Left ventricle myocardium inferior (tissue), 1 donor: ENCODE measurements at places on chromosomes 5 and 9. TPM values are rescaled to one million over a fixed set of nuclear protein-coding genes. Genes with fewer than 3 reads are reported as not detected.

The COL5A1 gene
- 13.9 TPM for total RNA-seq

The NUTM2F gene
- total RNA-seq: not detected

The PPP3R2 gene
- not detected for total RNA-seq

The SELENOP gene
- 213 TPM for total RNA-seq

The LCN15 gene
- 0.41 TPM for total RNA-seq

The KIF4B gene
- total RNA-seq: not detected

DNA sequence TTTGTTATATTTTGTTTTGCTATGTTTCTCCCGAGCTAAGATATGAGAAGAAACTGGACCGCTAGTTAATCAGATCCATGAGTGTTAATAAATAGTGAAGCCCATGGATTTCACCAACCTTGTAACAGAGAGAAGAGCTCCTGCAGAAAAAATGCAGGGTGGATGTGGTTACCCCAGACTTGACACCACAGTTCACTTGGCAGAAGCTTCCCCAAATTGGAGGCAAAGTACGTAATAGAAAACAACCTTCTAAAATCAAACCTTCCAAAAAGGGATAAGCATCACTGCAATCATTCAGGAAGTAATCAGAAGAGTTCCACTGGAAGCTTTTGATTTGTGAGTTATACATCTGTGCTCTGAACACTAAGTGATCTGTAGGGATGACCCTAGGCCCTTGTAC, 267.5 kb downstream of the ACTL7B start:
- no peak for DNase-seq
- no peaks in the 10 kb centered on the region for H3K36me3 ChIP-seq

The CRHBP gene
- total RNA-seq: 0.63 TPM

The CNTFR gene
- 4.6 TPM for total RNA-seq

The ATP10B gene
- total RNA-seq: not detected

GRCh38 chr5:109450129-109450877, 40.5 kb upstream of the PJA2 start:
- H3K27ac ChIP-seq: no peak overlapping the region
- peaks cover 10% of the 10 kb centered on the region for H3K4me1 ChIP-seq

DNA sequence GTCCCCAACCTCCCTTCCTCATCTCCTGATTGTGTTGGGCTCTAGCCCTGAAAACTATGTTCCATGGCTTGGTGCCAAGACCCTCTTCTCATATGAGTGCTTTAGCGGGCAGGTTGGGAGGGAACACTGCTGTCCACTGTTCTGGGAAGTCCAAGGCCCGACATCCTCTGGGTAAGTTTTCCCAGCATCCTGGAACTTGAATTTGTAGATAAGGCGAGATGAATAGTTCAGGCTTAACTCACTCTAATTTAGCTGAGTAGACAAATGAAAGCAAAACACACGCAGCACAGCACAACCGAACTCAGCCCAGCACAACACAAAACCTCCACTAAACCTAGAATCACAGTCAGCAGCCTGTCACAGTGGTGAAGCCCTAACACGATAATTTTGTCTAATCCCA, 95.3 kb upstream of the SLC28A3 start:
- no peak for DNase-seq
- no peaks in the 10 kb centered on the region for H3K36me3 ChIP-seq
- H3K4me1 ChIP-seq: peaks cover 14% of the 10 kb centered on the region
- H3K27me3 ChIP-seq: no peaks in the 10 kb centered on the region
- H3K4me3 ChIP-seq: peak overlapping the region; percentile 24

DNA sequence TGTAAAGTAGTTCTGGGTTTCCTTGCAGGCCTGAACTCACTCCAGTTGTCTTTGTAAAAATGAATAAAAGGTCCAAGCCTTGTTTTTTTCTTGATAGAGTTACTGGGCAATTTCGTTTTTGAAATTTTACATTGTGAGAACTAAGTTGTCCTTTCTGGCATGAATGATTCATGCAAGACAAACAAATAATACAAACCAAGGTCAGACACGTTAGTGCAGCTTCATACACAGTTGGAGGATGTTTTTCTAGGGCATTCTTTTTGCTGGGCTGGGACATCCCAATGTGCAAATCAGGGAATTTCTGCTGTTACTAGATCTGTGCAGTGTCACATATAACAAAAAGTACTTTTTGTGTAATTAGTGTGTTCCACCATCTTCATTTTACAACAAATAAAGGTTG, 96.0 kb downstream of the MEGF10 start:
- H3K27me3 ChIP-seq: no peaks in the 10 kb centered on the region
- H3K4me3 ChIP-seq: no peak overlapping the region
- DNase-seq: no peak

The CCDC69 gene
- total RNA-seq: 167 TPM

DNA sequence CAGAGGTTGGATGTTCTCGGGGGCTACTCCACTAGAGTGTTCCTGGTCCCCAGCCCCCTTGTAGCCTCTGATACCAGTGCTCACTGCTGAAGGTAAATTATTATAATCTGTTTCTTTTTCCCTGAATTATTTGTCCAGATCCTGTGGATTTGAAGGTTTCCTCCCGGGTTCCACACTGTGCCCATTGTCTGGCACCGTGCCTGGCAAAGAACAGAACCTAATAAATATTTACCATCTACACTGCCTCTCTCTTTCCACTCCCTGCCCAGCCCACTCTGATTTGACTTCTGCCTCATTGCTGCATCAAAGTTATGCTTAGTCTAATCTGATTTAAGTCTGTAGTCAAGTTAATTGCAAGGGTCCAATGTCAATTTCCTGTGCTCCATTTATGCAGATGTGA, 322.9 kb downstream of the NTRK2 start:
- no peaks in the 10 kb centered on the region for H3K4me1 ChIP-seq
- H3K27ac ChIP-seq: no peak overlapping the region
- peaks cover 37% of the 10 kb centered on the region for H3K27me3 ChIP-seq
- H3K4me3 ChIP-seq: no peak overlapping the region
- H3K36me3 ChIP-seq: no peaks in the 10 kb centered on the region
- DNase-seq: no peak

The CRB2 gene
- total RNA-seq: not detected

DNA sequence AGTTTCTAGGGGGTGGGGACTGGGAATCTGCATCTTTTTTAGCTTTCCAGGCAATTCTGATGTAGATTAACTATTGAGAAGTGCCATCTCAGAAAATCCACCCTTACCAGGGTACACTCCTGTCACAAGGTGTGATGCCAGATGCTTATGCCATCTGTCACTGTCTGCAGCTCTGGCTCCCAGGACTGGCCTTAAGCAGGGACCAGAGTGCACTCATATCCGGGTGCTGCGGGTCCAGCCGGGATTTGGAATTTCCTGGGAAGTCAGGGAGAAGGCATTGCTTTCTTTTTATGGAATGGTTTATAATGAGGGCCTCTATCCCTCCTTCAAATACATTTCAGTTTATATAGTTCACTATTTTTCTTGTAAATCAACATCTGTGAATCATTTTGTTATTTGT, 92.6 kb downstream of the TMEM174 start:
- H3K4me1 ChIP-seq: no peaks in the 10 kb centered on the region
- no peak for DNase-seq
- H3K27me3 ChIP-seq: peaks cover 91% of the 10 kb centered on the region
- H3K27ac ChIP-seq: no peak overlapping the region
- H3K36me3 ChIP-seq: no peaks in the 10 kb centered on the region

DNA sequence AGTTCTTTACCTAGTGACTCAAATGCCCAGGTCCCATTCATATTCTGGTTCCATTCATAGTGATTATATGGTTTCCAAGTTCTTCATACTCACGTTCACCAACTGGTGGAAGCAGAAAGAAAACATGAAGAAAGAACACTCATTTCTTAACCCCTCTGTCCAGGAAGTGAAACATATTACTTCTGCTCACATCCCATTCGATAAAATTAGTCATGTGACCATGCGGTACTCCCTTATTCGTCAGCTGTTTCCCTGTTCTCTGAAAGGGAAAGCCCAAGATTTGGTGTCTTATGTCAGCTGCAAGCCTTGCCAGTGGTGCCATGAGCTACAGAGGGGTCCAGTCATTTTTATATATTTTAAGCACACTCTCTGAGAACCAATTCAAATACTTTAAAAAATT, 387.0 kb upstream of the DMAC1 start:
- no peaks in the 10 kb centered on the region for H3K27me3 ChIP-seq
- H3K27ac ChIP-seq: no peak overlapping the region
- H3K4me1 ChIP-seq: no peaks in the 10 kb centered on the region

The ROR2 gene
- 0.74 TPM for total RNA-seq

GRCh38 chr5:131389096-131389868, 125.4 kb downstream of the CDC42SE2 start:
- H3K4me1 ChIP-seq: peaks cover 35% of the 10 kb centered on the region
- H3K27me3 ChIP-seq: no peaks in the 10 kb centered on the region
- H3K27ac ChIP-seq: no peak overlapping the region

GRCh38 chr5:98656125-98656795, 117.2 kb upstream of the RGMB start:
- no peak for DNase-seq
- H3K27ac ChIP-seq: no peak overlapping the region
- no peak overlapping the region for H3K4me3 ChIP-seq
- no peaks in the 10 kb centered on the region for H3K4me1 ChIP-seq
- no peaks in the 10 kb centered on the region for H3K27me3 ChIP-seq
- no peaks in the 10 kb centered on the region for H3K36me3 ChIP-seq

DNA sequence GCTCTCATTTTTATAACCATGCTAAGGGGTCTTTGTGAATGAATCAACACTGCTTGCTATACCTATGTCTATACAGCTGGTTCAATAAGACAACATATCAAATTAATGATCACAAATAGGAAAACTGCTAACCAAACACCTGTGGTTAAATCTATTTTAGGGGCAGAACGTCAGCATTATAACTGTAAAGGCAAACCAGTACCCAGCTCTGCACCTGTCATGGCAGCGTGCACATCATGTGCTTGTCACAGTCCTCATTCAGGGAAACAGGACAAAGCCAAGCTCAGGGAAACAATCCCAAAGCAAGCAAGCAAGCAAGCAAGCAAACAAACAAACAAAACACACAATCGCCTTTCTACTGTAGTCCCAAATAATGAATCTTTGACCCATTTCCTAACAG, 277.7 kb upstream of the DAP start:
- H3K4me3 ChIP-seq: no peak overlapping the region
- H3K27ac ChIP-seq: no peak overlapping the region
- no peak for DNase-seq
- H3K27me3 ChIP-seq: no peaks in the 10 kb centered on the region
